ENCODE measurements at places on chromosomes 2 and 18. TPM values are rescaled to one million over a fixed set of nuclear protein-coding genes. Genes with fewer than 3 reads are reported as not detected.

DNA sequence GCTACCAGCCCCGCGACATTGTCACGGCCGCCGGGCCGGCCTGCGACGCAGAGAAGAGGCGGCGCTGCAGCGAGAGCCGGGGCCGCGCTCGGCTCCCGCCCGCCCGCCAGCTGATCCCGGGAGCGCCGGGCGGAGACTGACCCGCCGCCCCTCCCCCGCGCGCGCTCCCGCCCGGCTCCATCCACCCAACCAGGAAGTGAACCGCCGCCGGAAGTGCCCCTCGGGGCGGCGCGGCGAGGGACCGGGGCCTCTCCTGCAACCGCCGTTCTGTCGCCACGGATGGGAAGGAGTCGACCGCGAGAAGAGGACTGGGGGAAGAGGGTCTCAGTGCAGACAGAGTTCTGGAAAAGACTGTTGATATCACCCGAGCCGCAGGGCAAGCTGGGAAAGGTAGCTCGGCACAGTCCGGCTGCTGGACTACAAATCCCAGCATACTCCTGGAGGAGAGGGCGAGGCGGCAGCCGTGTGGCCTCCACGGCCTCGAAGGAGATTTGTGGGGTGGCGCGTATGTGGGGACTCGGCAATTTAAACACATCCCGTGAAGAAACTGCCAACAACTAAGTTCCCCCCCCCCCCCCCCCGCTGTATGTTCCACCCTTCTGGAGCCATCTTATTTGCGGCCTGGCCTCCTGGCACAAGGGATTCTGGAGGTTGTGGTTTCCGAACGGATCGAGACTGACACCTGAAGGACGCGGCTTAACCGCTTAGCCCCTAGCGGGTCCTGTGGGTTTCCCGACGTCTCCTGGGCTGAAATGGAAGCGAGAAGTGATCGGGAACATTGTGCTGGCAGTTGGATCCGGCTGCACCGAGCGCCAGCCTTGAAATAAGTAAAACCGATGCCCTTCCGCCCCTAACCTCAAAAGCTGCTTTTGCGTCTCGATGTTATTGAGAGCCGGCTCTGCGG, at the start of gene AAK1:
Gene AAK1 (minus strand): TSS at position 138 of the 904 bp plus-strand sequence. CDS start 699 bp downstream, outside the sequence.
- DNase-seq, result peak; percentile 95

Gene DNAJC5G
- total RNA-seq, result not detected

Gene RFX8
- not detected for total RNA-seq

DNA sequence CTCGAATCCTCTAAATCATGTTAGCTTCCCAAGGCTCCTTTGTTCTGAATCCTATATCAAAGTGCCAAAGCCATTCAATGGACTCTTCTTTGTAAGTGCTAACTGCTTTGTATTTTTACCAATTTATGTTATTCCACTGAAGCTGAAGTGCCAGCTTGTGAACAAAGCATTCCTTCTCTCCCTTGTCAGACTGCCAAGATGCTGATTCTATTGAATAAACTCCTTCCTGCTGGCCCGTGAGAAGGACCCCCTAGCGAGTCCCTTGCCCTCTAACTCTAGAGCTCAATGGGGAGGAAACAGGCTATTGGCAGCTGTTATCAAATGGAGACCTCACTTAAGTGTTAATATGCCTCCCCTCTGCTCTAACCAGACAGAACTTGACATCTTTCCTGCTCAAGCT, 1097.9 kb upstream of the CNTNAP5 start:
- DNase-seq, result no peak

DNA sequence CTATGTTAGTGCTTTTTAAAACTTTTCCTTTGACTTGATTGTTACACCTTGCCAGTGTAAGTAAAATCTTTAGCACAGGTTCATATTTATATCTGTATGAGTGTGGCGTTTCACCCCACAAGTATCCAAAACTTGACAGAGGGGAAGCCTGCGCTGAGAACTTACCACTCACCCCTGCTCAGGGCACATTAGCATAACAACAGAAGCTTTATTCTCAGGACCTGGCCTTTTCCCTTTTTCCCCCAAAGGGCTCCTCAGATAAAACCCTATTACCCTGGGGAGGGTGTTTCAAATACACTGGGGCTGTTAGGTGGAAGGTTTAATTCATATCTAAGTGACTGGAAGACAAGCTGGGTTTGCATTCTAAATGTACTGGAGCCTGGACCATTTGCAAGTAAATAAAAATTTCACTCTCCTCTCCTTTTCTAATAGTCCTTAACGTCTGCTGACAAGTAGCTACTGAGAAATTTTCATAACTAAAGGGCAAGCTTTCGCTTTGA, 276.6 kb downstream of the RNF152 start:
- no peak for DNase-seq

GRCh38 chr2:201959626-201960025, 74.0 kb upstream of the FZD7 start:
- DNase-seq, result no peak

GRCh38 chr2:55033076-55033742, 17.0 kb downstream of the RTN4 start:
- no peak for DNase-seq

- no peak for DNase-seq
Measured at GRCh38 chr2:238582159-238582558, 155.4 kb downstream of the ASB1 start.

DNA sequence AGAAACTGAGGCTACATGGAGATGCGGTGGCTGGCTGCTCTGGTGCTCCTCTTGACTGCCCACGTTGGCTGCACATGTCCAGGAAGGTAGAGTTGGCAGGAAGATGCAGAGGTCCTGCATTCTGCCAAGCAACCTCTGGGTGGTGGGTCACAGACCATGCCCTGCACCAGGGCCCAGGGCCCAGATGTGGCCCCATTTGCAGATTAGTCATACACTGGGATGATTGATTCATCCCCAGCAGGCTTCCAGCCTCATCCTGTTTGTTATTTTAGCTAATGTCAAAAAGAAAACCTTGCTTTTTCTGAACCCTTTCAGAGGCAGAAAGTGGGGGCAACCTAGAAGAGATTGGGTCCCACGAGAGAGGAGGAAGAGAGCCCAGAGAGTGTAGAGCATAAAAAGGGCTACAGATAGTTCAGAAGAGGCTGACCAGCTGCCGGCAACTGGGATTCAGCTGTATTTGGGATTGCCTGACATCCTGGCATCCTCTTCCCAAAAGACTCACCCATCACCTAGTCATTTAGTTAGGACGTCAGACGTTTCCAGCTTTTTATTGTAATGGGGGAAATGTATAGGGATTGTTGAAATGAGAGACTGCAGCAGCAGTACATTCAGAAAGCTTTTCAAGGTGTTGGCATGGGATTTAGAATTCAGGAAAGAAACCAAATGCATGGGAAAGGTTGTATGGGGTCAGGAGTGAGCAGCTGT, 101.9 kb downstream of the CTIF start:
- no peak for DNase-seq

Gene PECR
- 51.4 TPM for total RNA-seq

GRCh38 chr18:35220424-35220823, 20.4 kb upstream of the ZNF397 start:
- DNase-seq, result no peak

Gene MAP2
- total RNA-seq, result 19.8 TPM

Gene HOXD11
- not detected for total RNA-seq

Gene C2orf66
- total RNA-seq, result not detected

GRCh38 chr2:148362144-148362796, 282.3 kb upstream of the EPC2 start:
- DNase-seq, result no peak

DNA sequence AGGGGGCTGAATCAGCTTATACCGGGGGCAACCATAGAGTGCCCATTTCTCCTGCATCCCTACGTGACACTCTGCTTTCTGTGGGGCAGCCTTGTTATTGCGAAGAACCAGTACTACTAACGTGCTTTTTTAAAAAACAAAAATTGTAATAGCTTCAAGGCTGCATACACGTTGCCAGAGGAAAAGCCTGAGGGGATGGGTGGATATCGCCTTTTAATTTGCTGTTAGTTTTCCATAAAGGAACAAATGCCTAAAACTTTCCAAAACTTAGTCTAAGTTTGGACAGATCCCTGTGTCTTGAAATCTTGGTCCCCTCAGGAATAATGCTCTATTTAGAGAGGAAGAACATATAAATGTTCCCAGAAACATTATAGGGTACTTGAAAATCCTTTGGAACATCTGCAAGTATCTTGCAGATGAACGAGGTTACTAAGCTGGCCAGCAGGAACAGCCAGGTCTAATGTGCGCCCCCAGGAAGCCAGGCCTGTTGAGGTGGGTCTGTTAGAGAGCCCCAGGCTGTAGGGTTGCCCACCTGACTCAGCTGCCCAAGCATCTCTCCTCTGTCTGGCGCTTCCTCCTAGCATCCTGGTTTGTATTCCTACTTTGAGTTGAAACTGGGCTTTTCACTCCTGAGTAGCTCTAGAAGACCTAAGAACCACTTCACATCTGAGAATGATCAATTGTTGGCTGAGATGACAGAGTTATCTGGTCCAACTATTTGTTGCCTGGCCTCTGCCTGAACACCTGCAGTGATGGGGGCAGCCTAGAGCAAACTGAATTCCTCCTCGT, 96.9 kb downstream of the TGOLN2 start:
- no peak for DNase-seq

Gene CXCR2
- total RNA-seq, result not detected

- DNase-seq, result no peak
Measured at GRCh38 chr2:225556461-225556860, 157.0 kb downstream of the NYAP2 start.

Gene PRSS56
- not detected for total RNA-seq

GRCh38 chr2:102235491-102235890, 48.7 kb downstream of the IL1RL2 start:
- no peak for DNase-seq

DNA sequence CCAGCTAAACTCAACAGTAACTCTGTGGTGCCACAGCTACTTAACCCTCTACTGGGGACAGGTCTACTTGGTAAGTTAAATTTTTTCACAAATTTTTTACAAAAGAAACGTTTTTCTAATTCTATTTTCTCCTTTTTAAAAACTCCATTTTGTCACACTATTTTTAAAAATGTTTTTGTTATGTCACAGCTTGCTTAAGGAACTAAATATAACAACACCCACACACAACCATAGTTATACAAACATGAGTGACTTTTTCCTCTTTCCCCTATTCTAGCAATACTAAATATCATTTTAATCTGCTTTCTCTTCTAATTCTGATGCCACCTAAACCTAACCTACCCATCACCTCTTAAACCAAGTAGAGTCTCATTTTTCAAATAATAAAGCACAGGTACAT, 160.5 kb upstream of the EPC2 start:
- DNase-seq, result no peak

Gene SMAD2
- total RNA-seq, result 53.6 TPM

GRCh38 chr2:241020201-241020600, 21.8 kb downstream of the SNED1 start:
- peak; percentile 10 for DNase-seq
